Activated naive CD4-positive, alpha-beta T cell treated with anti-CD3 and anti-CD28 coated beads, Interleukin-2, amount 50 U/mL, for 72 hours (primary cell): ENCODE measurements at places on chromosomes 6 and 20. TPM values are rescaled to one million over a fixed set of nuclear protein-coding genes. Genes with fewer than 3 reads are reported as not detected.

GRCh38 chr20:22768266-22769178 is 184.2 kb upstream of the FOXA2 start:
- DNase-seq: no peak

- no peak for DNase-seq
Measured at GRCh38 chr6:93654548-93654947, 235.2 kb upstream of the EPHA7 start.

- no peak for DNase-seq
Measured at GRCh38 chr6:49913636-49914375, 47.5 kb upstream of the CRISP1 start.

HLA-DRB1 gene
- 9.5 TPM for total RNA-seq

DNA sequence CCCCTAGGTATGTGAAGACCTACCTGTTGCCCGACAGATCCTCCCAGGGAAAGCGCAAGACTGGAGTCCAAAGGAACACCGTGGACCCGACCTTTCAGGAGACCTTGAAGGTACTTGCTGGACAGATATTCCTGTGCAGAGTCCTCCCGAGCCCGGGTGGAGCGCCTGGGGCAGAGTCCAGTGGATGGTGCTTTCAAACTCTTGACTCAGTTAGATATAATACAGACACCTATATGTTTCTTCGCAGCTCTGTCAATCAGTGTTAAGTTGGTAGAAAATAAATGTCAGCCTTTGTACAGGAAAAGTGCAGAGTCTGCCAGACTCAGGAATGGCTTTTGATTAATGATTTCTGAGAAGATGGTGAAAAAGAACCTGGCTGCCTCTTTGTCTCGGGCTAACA is 67.2 kb downstream of the EZR start:
- no peak for DNase-seq

DNA sequence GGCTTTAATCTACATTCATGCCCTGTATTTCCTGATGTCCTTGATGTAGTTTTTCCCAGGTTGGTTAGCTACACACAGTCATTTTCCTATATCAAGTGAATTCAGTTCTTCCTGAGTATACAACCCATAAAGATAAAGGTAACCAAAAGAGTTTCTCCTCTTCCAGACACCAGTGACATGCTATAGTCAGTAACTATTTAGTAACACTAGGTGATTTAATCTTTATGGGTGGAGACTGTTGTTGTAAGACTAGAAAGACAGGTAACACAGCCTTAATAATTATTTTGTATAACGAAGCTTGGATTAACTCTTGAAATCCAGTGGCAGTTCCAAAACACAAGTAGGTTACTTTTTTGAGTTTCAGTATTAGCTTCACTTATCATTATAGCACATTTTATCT is 17.6 kb downstream of the MCUR1 start:
- no peak for DNase-seq

DNA sequence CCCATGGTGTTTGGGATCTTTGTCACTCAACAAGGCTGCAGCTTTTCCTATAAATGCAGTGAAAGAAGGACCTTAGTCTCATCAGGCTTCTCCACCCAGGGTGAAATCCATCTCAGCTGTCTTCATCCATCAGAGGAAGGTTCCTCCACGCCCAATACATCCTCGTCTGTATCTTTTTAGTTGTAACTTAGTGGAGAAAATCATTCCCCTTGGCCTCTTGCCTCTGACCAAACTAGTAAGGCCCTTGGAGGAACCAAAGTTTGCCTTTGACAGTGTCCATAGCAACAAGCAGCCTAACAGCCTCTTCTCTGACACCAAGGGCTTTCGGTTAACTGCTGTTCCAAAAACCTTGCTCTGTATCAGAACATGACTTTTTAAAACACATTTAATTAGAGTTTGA is 230.3 kb upstream of the ECI2 start:
- DNase-seq: no peak

ENPP1 gene
- 0.36 TPM for total RNA-seq

- DNase-seq: no peak
Measured at GRCh38 chr6:5379647-5380242, 118.4 kb downstream of the FARS2 start.

DNA sequence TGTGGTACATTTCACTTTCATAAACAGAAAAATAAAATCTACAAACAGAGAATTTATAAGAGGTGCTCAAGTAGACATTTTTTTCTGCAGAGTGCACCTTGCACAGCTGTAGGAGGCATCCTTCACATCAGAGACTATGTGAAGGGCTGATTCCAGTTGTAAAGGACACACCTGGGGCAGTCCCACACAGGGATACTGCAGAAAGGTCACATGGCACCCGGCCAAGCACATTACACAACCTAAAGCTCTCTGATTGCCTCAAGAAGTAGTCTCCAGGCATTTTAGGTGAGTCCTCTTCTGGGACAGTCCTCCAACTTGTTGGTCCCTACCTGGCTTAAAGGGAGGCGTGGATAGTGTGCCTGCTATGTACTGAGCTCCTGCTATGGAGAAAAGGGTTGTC is 502.9 kb upstream of the NOX3 start:
- DNase-seq: no peak
